ENCODE measurements at places on chromosomes 7 and 10.

DNA sequence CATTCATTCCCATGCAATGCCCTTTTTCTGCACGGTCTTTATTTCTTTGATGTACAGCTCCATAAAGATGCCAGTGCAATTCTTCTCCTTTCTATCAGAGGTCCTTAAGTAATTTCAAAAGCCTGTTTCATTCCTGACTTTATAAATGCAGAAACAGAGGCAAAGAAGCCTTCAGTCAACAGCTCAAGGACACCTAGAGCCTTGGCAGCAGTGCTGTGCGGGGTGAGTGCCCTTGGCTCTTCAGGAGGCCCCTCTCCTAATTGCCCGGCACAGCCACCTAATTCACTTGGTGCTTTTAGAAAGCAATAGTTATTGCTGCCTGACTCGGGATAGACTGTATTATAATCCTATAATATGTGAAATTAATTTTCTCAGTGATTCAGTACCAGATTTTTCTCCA, 169.6 kb upstream of the KLF6 start:
- DNase-seq, result no peak

DNA sequence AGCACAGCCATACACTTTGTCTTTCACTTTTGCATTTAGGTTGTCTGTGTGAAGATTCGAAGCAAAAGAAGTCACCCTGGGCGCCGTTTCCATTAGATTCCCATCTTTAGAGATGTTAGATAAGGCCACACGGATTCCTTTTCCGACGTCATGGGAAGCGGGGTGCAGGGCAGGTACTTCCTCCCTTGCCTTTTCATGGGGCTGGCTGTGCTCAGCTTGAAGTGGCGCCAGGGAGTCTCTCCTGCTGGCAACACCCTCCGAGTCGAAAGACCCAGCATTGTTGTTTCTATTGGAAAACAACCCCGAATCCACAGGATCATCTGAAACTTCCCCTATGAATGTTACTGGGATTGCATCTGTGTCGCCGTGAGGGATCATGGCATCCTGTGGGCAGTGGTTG, 246.4 kb upstream of the GRB10 start:
- DNase-seq, result no peak

DNA sequence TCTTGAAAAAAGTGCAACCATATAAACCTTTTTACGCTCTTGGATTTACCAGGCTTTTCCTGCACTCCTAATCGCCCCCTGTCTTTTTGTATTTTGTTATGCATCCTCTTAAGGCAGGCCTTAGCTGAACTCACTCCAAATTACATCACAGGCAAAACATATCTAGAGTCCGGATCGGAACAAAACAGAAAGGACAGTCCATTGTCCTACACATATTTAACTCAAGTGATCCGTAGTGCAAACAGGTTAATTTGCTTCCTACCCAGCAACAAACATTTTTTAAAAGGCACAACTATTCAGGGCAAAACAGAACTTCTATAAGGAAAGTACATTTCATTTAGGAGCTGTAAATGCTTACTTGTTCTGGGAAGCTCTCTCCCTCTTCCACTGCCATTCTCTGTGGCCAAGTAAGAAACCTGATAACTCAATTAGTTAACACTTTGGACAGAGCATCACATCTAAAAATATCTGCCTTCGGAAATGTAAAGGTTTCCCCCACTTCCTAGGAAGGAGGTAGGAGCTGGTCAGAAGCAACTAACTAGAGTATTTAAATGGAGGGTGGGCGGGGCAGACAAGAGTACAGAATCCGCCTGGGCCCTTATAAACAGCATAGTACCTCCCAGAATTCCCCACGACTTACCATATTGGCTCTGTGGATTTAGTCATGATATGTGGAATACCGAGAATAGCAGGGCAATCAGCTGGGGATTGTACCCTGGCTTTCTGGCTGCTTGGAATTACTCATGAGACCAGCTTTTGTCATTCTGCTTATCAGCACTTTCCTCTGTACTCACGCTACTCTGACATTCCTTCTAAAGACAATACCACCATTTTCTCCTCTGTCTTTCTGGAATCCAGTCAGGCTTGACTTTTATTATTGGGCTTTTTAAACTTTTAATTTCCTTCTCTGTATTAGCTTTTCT, 89.5 kb downstream of the ANK3 start:
- no peak for DNase-seq

DNA sequence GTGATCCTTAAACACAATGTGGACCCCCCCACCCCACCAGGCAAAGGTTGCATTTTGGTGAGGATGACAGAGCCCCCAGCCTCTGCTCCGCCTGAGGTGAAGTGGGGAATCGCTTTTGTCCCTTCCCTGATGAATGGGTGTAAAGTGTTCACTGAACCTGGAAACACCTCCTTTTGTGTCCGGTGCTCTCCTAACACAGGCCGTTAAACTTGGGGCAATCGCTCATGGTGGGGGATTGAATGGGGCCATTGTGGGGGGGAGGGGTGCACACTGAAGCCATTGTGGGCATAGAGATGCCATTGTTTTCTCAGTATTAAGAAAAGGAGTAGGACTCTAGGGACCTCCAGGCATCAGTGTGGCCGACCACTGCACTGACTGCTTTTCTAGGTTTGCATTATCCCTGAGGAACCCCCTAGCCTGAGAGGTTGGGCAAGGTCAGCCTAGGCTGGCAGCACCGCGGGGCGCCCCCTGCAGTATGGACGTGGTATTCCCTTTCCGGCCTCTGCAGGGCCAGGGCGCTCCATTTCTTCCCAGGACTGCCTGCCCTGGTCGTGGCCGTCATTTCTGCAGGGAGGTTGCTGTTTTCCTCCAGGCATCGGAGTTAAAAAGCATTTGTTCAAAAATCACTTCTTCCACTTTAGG, 158.3 kb downstream of the TCF7L2 start:
- DNase-seq, result no peak

DNA sequence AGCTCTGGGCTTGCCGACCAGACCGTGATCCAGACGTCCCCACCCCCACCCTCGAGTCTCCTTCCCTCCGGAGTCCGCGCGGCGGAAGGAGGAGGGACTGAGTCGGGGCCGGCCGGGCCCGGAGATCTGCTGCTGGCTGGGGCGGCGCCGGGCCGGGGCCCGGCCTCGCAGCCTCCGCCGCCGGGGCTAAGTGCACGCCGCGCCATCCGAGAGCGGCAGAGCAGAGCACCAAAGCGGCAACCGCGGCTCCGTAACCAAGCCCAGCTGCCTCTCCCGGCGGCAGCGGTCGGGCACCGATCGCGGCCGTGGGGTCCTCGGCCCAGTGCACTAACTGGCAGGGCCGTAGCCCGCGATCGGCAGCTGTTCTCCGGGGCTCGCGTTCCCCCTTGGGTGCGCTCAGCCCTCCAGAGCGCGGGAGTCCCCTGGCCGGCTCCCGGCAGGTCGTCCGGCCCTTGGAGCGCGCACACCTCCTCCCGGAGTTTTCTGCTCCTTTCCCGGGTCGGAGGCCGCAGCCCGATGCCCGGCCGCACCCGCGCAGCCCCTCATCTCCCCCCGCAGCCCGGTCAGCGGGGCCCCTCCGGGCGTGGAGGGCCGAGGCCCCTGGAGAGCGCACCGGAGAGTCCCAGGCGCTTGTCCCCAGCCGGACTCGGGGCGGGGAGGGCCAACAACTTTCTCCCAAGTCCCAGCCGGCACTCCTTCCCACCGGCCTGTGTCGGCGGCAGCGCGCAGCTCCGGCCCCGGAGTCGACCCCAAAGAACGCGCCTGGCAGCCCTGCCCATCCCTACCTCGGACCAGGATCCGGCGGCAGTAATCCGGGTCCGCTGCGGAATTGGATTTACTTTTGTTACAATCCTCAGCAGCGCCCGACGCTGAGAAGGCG, 799 bp downstream of the VAX1 start:
- no peak for DNase-seq

DNA sequence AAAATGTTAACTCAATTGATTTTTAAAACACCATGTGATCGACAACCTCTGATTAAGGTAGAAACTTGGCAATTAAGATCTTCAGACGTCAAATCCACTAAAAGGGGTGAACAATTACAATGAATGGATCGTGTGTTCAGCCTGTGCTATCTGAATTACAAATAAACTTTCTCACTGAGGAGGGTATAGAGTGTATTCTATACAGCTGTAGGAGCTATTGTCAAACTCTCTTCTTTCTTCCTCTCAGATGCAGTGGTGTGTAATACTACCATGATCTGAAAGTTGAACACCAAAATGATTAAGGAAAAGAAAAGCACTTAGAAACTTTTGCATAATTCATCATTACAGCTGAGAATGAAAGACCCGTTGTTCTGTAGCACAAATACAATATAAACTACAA, 32.2 kb upstream of the MACC1 start:
- DNase-seq, result no peak

DNA sequence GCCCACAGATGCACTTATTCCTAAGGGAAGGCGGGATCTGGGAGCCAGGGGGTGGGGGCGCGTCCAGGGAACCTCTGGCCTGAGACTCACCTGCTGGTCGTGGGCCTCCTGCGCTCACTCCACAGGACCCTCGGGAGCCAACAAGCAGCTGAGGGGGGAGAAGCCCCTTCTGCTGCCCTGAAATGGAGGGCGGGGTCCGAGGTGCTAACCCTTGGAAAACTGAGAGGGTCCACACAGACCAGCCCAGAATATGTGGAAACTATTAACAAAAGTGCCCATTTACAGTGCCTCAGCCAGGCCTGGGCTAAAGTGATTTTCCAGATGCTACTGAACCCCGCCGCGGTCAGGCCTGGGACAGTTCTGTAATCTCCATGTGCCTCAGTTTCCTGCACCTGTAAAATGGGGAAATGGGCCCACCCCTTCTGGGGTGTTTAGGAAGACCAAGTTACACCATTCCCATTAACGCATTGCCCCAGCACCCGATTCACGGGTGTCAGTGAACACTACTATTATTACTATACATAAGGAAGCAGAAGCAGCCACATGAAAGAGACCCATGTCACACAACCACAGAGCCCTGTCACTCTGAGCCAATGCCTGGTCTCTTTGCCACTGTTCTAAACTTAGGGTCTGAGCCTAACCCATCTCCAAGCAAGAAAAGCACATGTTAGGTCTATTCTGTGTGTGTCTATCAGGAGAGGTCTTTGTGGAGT, 630 bp upstream of the VSTM4 start:
- no peak for DNase-seq

All from HFF-Myc (cell line).